NCI-H187 treated with DMSO at 0.1 percent for 48 hours (cell line): ENCODE measurements at places on chromosomes 4 and X.

DNA sequence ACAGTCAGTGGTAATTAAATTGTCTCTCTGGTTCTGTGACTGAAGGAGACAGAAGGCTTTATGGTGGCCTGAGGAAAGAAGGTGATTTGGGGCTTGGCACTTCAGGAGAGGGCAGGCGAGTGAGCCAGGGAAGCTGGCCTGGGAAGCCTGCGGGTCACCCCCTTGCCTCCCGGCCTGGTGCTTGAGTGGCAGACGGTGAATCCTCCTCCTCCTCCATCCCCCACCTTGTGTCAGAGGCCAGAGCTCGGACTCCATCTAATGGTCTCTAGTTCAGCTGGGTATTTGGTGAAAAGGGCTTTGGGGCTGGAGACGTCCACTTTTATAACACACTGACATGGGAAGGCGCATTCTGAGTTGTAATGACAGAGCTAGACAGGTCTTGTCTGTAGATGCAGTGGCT lies 8.7 kb downstream of the TMEM187 start:
- DNase-seq = no peak

DNA sequence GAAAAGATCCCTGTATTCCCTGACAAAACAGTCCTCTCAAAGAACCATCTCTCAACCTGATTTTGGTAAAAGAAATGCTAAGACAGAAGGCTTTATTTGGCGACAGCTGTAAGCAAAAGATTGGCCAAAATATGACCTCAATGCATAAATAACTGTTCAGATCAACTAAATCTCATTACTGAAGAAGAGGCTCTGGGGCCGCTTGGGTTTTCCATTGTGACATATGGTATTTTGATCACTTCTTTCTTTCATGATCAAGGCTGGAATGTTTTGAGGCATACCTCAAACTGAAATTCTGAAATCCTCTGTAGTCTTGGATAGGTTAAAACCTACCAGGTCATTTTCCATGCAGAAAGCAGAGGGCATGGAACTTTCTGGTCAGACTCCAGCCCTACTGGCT lies 106.3 kb downstream of the C4orf51 start:
- DNase-seq = no peak

DNA sequence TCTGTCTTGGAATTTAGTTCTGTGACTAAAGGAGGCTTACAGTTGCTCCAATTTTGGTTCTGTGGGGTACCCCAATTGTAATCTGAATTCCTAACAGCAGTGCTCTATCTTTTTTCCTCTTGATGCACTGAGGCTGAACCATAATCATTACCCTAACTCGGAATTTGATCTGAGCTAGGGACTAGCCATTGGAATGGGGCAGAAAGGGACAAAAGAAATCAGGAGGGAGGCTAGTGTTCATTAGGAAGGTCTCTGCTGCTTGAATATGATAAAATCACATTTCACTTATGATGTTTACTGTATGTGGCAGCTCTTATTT lies 2.7 kb downstream of the KLF3 start:
- DNase-seq = no peak

GRCh38 chrX:35439034-35439660 lies 359.0 kb upstream of the MAGEB16 start:
- no peak for DNase-seq

- no peak for DNase-seq
Observed at GRCh38 chr4:109571494-109571893, 11.4 kb downstream of the MCUB start.

- DNase-seq = no peak
Observed at GRCh38 chrX:105120463-105120862, 100.0 kb downstream of the TEX13A start.

DNA sequence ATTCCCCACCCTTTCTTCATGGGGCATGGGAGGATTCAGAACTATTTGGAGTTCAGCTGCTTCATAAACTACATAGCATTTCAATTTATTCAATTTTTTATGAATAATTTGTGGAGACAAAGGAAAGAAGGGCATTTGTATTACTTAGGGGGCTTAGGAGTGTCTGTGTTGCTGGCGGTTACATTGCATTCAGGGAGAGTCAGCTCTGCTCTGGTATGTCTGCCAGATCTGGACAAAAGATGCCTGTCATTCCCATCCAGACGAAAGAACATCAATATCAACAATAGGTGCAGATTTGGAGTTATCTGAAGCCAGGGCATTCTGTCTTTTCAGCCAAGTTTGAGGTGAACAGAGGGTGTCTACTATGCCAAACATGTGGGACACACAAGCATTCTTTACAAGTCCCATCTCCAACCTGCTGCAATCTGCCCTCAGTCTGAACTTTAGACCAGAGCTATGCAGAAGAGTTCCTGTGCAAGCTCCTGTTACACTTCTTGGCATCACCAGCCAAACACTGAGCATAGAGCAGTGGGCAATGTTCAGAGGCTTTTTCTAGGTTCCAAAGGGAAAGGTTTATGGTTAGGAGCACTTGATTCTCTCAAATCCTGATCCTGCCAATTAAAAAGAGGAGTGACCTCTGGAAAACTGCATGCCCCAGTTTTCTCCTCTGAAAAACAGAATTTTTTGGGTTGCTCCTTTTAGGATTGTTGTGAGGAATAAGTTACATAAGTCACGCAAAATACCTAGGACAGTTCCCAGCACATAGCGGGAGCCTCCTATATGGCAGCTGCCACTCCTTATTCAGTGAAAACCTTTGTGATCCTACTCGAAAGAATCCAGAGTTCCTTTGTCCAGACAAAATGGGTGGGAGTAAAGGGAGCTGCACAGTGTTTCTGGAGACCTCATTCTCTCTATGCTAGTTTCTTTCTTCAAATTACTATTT lies 719.5 kb upstream of the SLIT2 start:
- DNase-seq = no peak

- DNase-seq = no peak
Observed at GRCh38 chrX:2426289-2426882, 74.4 kb downstream of the DHRSX start.

- DNase-seq = no peak
Observed at GRCh38 chrX:40780082-40780481, 44.7 kb upstream of the MED14 start.

GRCh38 chr4:42359711-42360110 lies 37.6 kb upstream of the SHISA3 start:
- DNase-seq = no peak

DNA sequence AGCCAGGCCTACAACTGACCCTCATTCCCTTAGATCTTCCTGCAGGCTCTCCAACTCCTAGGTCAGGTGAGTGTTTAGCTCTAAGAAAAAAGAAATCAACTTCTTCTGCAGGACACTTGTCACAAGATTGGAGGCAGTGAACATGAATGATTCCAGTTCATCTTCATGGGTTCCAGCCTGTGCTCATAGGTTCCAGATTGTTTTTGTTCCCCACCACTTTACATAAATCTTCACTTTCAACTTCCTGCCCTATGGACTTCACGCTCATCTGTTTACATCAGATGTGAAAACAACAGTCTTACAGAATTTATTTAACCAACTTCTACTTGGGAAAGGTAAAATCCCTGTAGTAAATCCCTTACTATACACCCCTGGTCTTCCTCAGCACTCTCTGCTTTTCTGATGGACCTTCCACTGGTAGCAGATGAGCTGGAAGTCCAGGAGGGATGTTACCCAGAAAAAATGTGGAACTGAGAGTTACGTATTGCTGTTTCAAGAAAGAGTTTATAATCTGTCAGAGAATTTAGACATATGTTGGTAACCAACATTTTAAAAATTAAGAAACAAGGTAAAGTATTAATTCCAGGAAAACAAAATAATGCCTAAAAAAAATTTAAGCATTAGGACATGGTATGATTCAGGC lies 62.4 kb downstream of the ANAPC10 start:
- no peak for DNase-seq

GRCh38 chr4:15238720-15239119 lies 189.1 kb upstream of the C1QTNF7 start:
- no peak for DNase-seq
